ENCODE measurements at places on chromosomes 11 and 22.

DNA sequence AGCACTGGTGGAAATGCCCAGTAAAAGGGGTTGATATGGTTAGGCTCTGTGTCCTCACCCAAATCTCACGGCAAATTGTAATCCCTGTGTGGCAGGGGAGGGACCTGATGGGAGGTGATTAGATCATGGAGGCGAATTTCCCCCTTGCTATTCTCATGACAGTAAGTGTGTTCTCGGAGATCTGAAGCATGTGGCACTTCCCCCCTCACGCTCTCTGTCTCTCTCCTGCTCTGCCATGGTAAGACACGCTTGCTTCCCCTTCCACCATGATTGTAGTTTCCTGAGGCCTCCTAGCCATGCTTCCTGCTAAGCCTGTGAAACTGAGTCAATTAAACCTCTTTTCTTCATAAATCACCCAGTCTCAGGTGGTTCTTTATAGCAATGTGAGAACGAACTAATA, 37.4 kb downstream of the PACSIN2 start:
- no peak for DNase-seq

GRCh38 chr11:131580476-131580875, 210.1 kb downstream of the NTM start:
- no peak for DNase-seq

DNA sequence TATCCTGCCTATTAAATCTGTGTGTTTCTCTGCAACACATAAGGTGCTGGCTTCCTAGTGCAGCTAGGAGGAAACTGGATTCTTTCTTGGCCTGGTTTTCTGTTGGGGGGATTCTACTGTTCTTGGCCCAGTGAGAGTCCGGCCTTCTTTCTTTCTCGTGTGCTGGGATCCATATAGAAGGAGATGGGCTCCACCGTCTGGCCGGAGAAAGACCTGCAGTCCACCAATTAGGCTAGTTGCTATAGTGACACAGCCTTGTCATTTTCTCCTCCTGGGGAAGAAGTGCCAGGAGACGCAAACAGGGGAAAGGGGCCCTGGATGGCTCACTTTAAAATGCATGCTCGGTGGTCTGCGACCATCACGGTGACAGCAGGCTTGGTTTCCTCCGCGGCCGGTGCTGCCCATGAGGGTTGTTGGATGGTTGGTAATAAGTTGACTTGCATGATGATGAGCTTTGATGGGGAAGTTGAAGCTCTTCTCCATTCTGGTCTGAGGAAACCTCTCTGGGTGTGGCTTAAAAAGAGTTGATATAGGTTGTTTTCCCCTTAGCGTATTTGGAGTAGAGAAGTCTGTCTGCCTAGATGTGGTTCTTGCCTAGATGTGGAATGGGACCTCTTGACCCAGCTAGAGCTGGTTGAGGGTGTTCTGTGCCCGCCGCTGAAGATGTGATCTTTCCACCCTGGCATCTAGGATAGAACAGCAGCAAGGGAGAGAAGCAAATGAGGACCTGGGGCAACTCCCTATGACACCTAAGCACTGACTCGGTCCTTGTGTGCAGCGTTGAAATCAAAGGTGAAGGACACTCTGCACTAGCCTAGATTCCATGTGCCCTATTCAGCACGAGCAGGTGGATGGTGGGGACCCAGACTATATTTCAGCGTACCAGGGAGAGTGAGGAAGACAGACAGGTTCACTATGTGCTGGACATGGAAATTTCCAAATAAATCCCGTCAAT, 1335.0 kb downstream of the BRD1 start:
- peak; percentile 66 for DNase-seq

- DNase-seq, result no peak
Measured at GRCh38 chr11:104142698-104143097, 21.2 kb downstream of the PDGFD start.

DNA sequence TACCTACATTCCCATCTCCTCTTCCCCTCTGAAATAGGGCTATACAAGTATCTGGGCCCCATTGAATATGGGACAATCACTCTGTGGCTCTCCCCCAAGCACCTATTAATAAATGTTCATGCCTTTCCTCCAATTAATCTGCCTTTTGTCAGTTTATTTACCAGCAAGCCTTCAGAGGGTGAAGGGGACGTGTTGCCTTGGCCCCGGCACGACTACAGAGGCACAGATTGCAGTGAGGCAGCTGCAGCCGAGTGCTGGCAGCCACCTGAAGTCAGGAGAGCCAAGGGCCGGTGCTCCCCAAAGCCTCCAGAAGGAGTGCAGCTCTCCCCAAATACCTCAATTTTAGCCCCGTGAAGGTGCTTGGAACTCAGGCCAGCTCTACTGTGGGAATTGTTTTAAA, 580.9 kb upstream of the B3GAT1 start:
- no peak for DNase-seq

GRCh38 chr11:69705351-69705811, 1.6 kb upstream of the FGF19 start:
- DNase-seq, result no peak

DNA sequence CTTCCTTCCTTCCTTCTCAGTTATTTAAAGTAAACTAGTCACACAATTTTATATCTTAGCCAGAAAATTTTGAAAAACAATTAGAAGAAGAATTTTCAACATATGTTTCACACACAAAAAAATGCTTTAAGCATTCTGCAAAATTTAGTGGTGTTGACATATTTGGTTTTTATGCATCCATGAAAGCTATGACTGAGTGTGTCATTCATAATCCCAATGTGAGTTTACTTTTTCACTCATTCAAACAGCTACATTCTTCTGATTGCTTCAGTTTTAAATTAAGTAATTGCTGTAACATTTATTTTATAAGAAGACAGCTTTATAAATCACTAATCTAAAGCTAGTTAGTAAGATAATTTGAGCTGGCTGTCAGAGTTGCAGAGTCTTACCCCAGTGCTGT, 453.5 kb downstream of the LRRC4C start:
- DNase-seq, result no peak

DNA sequence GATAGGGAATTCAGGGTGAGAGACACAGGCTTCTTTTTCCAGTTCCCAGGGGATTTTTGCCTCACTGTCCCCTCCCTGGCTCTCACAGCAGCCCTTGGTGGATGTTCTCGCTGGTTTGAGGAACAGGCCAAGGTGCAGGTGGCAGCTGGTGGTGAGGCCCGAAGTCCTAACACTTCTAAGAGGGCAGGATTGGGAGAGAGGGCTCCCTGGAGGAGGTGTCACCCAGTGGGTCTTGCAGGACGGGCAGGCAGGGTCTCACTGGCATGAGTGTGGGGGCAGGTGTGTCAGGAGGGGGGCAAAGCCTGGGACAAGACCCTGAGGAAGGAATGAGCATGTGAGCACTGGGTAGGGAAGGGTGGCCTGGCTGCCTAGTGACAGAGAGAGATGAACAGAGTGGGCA, 9.2 kb downstream of the ADORA2A start:
- no peak for DNase-seq

- no peak for DNase-seq
Measured at GRCh38 chr11:66220566-66220935, 47.9 kb upstream of the RAB1B start.

DNA sequence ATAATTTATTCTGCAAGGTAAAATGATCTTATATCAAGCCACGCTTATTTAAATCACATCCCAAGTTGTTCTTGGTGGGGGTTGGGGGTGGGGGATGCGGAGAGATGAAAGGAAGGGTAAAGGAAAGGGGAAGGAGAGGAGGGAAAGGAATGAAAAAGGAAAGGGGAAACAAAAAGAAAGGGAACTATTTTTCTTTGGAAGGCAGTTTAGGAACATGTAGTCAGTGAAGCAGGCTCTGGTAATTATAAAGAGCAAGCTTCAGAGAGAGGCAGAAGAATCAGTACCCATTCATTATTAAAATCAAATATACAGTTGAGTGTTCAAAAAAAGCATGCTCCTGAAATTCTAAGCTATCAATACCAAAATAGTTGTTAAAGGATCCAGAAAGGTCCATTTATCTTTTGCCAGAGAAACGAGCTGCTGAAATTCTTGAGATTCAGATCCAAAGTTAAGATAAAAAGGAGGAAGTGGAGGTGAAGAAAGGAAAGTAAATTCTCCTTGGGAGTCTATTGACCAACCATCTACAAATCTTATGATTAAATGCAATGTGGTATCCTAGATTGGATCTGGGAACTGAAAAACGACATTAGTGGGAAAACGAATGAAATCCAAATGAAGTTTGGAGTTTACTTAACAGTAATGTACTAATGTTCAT, 107.4 kb downstream of the SGSM3 start:
- peak; percentile 33 for DNase-seq

GRCh38 chr11:63764679-63765647, 3.6 kb downstream of the ZFTA start:
- DNase-seq, result peak; percentile 21

DNA sequence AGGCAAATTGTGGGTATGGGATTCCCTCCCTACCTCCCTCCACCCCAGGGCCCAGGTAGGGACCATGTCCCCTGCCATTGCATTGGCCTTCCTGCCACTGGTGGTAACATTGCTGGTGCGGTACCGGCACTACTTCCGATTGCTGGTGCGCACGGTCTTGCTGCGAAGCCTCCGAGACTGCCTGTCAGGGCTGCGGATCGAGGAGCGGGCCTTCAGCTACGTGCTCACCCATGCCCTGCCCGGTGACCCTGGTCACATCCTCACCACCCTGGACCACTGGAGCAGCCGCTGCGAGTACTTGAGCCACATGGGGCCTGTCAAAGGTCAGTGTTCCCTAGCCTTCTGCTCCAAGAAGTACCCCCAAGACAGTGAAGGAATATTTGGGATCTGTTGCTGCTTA, at the start of gene TOMT:
Gene TOMT (plus strand): TSS at position 37 of the 400 bp plus-strand sequence. CDS start 28 bp downstream, at position 65.
- DNase-seq, result no peak
